ENCODE measurements at places on chromosomes 7 and 10.
A peak's percentile ranks its signal among the peaks of the same experiment; 100 is the strongest.

GRCh38 chr7:108419961-108420908, 36.0 kb downstream of the NRCAM start:
- no peak for DNase-seq

DNA sequence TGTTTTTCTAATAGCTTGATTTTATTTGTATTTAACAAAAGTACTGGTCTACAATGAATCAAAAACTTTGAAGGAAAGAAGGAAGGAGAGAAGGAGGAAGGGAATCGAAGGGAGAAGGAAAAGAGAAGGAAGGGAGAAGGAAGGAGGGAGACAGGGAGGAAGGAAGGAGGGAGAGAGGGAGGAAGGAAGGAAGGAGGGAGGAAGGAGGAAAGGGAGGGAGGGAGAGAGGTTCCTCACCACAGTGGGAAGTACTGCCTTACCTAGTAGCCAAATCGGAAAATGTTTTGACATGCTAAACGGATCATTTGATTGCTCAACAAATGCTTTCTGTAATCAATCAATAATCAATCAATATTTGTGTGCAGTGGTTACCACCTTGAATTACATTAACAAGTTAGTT, 225.8 kb upstream of the CELF2 start:
- DNase-seq = no peak

DNA sequence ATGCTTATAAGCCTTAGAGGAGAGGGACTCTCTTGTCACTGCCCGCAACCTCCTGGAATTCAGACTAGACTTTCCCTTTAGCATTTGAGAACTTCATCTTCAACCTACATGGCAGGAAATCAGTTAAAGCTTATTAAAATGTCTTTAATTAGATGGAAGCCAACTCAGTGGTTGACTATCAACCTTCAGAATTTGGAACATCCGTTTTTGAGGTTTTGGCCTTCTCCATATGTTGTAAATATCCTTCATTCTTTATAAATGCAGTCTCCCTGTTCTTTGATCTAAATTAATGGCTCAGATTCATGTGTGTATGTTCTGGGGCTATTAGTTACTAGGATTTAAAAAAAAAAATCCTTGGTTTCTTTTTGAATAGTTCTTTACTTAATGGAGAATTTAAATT, 85.0 kb downstream of the ANKRD61 start:
- DNase-seq = no peak

DNA sequence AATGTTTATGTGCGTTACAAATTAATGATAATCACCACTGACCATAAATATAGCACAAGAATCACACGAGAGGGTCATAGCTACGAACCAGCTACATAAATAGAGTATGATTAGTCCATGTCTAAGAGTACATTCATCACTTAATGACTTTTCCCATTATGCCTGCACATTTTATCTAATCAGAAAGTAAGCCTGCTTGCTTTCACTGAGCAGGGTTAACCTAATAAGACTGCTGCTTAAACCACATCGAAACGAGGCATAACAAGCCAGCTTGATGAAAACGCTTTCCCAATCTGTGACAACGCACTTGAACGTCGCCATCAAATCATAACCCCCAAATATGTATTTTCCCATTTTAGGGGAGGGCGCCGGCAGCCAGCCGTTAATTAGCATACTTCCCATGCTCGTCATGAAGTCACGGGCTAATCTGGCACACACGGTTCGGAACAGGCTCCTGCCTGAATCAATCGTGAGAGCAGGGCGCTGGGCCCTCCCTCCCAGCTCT, 71.5 kb downstream of the EBF3 start:
- DNase-seq = no peak

- DNase-seq = no peak
Measured at GRCh38 chr7:108236681-108237415, 106.7 kb upstream of the LAMB4 start.

GRCh38 chr7:125747966-125748365, 818.3 kb upstream of the POT1 start:
- no peak for DNase-seq

DNA sequence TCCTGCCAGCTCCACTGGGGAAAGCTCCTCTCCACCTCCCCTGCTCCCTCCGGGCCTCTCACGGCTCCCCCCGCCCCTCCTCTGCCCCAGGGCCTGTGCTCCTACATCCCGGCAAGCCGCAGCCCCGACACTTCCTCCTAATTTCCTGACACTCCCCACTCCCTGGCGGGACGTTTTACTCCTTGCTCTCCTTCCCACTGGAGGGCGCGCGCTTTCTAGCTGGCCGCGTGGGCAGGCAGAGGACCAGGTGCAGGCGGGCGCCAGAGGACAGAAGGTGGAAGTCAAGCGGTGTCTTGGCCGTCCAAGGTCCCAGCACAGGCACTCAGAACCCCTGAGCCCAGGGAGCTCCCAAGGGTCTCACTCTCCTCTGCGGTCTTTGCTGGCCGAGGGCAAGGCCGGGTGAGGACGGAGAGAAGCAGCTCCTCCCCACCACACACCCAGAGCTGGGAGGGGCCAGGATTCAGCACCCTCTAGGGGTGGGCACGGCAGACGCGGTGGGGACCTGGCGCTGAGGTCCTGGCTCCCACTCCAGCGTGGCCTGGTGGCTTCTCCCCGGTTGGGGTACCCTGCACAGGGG, 19.1 kb downstream of the ADAM8 start:
- DNase-seq = peak; percentile 54

DNA sequence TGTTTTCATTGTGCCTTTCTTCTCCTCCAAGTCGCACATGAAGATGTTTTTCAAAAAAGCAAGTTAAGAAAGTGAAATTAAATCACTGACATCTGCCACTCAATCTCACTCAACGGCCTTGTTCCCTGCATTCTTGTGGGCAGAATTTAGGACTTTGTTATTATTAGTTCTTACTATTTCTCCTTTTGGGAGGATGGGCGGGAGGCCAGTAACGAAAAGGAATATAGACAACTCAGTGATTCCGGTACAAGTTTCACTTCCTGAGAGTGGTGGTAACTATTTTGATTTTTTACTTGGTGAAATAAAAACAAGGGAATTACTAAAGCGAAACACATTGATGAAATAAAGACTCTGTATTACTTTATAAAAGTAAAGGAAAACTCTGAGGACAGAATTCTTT, 231.9 kb upstream of the HABP2 start:
- DNase-seq = no peak

DNA sequence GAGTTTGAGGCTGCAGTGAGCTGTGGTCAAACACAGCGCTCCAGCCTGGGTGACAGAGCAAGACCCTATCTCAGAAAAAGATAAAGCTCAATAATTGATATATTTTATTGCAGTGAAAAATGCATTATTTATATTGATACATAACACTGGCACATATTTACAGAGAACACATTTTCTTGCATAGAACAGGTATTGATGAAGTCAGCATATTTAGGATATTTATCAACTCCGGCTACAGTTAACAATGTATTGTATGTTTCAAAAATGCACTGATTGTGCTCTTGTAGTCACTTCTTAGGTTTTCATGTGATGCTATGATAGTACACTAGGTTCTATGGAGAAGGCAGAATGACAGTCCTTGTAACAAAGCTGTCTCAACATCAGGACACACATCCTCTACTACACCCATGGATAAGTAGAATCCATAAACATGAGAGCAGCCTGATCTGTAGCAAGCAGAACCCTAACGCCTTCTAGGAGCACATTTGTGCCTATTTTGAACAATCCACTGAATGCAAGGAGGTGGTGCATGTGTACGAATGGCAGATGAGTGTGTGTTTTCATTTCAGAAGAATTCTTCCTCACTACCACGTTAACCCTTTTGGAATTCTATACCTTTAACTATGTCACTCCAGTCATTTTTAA, 586.1 kb upstream of the CELF2 start:
- no peak for DNase-seq

- no peak for DNase-seq
Measured at GRCh38 chr10:89053555-89053954, 63.0 kb downstream of the FAS start.

GRCh38 chr7:101567230-101567629, 61.9 kb downstream of the MYL10 start:
- DNase-seq = no peak

- DNase-seq = no peak
Measured at GRCh38 chr7:80882213-80882801, 36.5 kb downstream of the SEMA3C start.

DNA sequence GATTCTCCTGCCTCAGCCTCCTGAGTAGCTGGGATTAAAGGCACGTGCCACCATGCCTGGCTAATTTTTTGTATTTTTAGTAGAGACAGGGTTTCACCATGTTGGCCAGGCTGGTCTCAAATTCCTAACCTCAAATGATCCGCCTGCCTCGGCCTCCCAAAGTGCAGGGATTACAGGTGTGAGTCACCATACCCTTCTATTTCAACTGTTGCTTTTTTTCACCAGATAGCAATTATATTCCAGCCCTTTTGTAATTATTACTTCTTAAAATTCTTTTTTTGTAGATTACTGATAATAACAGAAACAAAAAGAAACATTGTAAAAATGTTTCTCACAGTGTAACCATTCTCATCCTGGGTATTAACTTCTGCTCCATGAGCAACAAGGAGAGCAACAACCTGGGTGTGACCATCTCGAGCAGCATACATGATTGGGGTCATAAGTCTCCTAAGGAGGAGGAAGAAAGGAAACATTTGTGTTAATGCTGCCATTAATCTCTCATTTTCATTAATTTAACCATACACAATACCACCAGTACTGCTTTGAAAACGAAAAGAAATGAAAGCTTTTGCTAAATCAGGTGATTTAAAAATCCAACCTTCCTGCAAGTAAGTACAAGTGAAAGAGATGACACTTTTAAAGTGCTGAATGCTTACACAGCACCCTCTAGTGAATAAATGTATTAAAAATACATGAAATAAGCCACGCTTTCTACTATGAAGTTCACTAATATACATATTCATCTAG, 41.8 kb downstream of the ASZ1 start:
- no peak for DNase-seq

DNA sequence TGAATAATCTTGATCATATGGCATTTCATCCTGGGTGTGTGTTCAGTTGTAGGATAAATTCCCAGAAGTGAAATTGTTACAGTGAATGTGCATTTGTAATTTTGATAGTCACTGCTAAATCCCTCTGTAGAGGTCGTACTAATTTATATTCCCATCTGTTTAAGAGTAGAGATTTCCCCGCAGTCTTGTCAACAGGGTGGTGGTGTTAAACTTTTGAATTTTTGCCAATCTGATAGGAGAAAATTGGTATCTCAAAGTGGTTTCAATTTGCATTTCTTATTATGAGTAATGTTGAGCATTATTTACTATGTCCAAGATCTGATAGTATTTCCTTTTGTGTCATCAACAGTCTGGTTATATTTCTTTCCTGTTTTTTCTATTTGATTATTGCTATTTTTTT, 101.7 kb downstream of the AUTS2 start:
- no peak for DNase-seq

DNA sequence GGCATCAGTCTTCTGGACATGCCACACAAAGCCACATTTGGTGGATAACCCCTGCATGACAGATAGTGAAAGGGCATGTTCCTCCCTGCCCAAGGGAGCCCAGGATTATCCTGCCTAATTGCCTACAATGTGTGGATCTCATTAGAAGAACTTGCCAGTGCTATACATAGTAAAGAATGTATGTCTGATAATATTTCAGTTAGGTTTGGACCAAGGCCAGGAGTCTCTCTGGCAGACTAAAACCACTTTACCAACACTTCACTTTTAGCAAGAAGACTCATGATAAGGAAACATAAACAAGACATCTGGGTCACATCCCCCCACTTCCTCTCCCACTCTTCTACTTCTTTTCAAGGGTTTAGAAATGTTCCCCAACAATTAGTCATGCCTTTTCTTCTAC, 196.7 kb downstream of the MTERF1 start:
- no peak for DNase-seq

- DNase-seq = no peak
Measured at GRCh38 chr7:18680576-18680975, 185.0 kb downstream of the HDAC9 start.

DNA sequence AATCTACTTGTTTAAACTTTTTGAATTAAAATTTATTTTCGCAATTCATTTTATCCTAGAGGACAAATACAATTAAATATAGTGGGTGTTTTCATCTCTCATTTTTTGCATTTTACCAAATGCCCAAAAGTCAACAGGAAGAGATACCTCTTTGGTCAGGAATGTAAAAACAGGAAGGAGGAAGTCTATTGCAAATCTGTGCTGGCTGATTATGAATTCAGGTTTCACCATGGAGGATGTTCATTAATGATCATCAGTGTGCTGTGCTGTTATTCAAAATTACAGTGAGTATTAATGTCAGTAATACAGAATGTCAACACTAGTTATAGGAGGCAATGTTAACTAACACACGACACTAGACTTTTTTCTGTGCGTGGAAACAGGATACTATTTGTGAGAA, 24.7 kb downstream of the EXOC6 start:
- no peak for DNase-seq

GRCh38 chr10:3425716-3426115, 253.1 kb upstream of the PITRM1 start:
- DNase-seq = no peak

DNA sequence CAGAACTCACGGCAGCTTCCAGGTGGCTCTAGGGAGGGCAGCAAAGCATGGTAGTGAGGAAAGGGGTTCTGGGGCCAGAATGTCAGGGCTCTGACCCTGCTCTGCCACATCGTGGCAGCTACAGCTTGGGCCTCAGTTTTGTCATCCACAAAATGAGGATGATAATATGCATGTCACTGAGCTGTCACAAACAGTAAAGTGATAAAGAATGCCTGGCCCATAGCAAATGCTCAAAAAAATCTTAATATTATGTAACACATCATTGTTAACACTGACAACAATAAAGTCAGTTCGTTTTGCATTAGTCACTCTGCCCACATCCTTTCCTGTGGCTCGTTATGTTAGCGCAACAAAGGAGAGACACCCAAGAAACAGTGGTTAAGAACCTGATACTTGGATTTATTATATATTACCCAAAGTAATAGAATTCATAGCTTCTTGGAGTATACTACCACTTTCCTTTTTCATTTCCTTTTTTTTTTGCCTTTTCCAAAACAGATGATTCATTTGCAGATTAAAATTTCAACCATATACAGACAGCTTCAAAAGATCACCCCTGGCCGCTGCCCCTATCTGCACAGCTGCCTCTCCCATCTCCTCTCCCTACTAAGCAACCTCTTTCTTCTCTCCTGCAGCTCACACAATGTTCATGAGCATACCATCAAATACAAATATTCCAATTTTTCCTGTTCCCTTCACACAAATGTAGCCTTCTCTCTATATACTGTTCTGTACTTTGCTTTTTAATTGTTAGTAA, 45.5 kb upstream of the DDC start:
- DNase-seq = no peak

- DNase-seq = no peak
Measured at GRCh38 chr7:134364619-134365037, 47.9 kb upstream of the SLC35B4 start.

DNA sequence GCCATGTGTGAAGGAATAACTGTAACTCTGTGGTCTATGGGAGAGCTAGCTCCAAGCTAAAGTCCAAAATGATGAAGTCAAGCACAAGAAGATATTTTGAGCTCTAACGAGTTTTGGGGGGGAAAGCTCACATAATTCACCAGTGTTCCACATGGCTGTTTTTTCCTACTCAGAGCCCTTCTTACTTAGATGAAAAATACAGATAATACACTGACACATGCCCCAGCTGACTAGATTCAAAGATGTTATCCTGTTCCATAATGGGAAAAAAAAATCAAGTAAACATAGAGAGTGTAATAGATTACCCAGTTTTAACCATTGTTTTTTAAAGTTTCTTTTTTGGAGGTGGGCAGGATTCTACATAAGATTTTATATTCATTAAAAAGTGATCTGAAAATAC, 86.6 kb downstream of the PRLHR start:
- no peak for DNase-seq

GRCh38 chr10:100020142-100020885, 10.6 kb upstream of the DNMBP start:
- no peak for DNase-seq

GRCh38 chr10:125035588-125036295, 93.8 kb downstream of the ZRANB1 start:
- DNase-seq = no peak

All from HEK293T (cell line).